ENCODE measurements at places on chromosomes 13 and 19. TPM values are rescaled to one million over a fixed set of nuclear protein-coding genes. Genes with fewer than 3 reads are reported as not detected.

The TEX26 gene
- 4.0 TPM for polyA plus RNA-seq

The ZNF99 gene
- polyA plus RNA-seq: 0.33 TPM

The PEG3 gene
- 265 TPM for polyA plus RNA-seq

The NXNL1 gene
- polyA plus RNA-seq: not detected
